OCI-M1 (cell line): ENCODE measurements at places on chromosomes 13 and 19.

- DNase-seq: peak; percentile 86
Measured at GRCh38 chr19:14081797-14082674, 3.5 kb downstream of the C19orf67 start.

GRCh38 chr19:39247701-39248664 is 673 bp downstream of the IFNL4 start:
- no peak for DNase-seq

DNA sequence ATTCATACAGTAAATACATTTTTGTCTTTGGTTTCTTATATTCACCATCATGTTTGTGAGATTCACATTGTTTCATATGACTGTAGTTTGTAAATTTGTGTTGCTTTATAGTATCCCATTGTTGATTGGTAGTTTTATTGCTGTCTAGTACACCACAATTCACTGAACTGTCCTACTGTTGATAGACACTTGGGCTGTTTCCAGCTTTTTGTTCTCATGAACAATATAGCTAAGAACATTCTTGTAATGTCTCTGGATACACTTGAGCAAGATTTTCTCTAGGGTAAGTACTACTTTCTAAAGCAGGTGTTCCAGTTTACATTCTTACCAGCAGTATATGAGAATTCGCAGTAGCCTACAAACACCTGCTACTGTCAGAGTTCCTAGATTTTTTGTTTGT is 37.8 kb downstream of the SKA3 start:
- no peak for DNase-seq

DNA sequence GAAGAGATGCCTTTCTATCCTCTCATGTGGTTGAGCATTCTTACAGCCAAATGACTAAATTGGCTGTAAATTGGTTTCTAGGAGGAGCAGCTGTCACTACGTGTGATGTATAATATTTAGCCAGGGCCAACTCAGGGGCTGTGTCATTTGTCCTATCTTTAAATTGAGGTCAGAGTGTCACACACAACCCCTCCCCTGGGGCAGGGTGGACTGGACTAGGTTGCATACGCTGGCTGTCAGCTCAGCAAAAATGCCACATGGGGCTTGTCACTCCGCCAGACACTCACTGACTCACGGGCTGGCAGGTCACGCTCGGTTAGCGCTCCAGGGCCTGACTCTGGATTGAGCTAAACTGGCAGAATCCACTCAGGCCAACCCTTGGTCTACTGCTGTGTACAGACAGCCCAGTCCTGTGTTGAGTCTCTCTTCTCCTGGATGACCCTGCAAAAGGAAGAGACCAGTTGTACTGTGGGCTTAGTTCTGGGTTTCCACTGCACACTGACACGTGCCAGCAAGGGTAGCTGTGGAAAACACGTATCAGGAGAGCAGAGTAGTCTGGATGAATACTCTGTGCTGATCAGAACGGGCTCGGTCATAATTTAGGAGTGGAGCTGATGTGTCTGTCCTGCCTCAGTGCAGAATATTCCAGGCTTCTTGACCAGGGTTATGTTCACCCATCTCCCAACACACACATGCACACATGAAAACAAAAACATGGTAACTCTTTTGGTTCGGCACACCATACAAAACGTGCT is 29.1 kb downstream of the SHISA2 start:
- no peak for DNase-seq

DNA sequence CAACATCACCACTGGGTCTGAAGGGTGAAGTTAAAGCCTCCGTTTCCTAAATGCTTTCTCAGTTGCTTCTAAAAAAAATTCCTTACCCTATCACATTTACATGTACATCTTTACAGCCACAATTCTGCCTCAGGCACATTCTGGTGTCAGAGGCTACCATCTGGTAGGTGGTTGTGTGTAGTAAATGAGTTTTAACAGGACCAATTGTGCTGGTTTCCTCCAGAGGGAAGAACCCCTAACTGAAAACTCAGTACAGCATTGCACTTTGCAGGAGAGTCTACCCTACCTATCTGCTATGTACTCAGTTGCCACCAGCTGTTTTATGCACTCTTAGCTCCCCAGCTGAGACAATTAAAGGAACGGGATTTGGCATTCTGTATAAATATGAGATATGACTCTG is 1576.5 kb downstream of the PCDH9 start:
- DNase-seq: no peak

GRCh38 chr19:13459351-13459750 is 46.9 kb downstream of the CACNA1A start:
- no peak for DNase-seq

DNA sequence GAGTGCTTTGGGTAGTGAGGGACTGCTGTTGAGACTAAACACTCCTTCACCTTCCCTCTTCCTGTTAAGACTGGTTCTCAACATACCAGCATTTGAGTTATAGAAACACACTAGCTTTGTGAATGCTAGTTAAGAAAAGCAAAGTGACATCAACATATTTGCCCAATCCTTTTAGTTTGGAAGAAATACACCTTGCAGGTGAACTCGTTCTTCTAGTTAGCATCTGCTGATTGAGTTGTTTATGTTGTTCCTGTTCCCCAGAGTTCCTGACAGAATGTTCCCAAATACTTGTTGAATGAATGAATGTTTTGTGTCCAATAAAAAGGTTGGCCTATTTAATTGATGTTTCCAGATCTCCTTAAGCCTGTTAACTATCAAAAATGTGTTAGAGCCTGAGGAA is 7.1 kb downstream of the LMO7 start:
- DNase-seq: no peak

- DNase-seq: no peak
Measured at GRCh38 chr13:73985783-73986182, 148.4 kb downstream of the KLF12 start.

- no peak for DNase-seq
Measured at GRCh38 chr19:19540064-19540714, 2.1 kb downstream of the CILP2 start.

- DNase-seq: no peak
Measured at GRCh38 chr13:67087527-67087926, 142.6 kb downstream of the PCDH9 start.

GRCh38 chr19:54190503-54191010 is 551 bp upstream of the TSEN34 start:
- peak; percentile 100 for DNase-seq

- no peak for DNase-seq
Measured at GRCh38 chr19:35162471-35163326, 8.2 kb downstream of the FXYD5 start.

DNA sequence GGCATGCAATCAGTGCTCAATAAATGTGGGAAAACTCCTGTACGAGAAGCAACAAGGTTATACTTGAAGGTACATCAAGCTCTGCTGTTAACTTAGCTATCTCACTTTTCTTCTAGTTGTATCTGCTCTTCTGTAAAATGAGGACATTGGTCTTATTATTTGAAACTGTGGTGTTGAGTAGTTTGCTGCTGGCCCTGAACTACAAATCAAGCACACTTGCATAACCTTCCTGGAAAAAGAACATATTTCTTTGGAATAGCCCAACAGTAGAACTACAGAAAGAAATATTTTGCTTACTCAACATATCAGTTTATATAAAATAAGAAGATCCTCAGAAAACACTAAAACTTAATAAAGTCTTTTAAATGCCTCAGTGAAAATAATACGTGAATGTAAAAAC is 203.0 kb downstream of the KCTD12 start:
- DNase-seq: no peak

GRCh38 chr19:38543807-38544568 is 73.8 kb downstream of the MAP4K1 start:
- DNase-seq: peak; percentile 99

DNA sequence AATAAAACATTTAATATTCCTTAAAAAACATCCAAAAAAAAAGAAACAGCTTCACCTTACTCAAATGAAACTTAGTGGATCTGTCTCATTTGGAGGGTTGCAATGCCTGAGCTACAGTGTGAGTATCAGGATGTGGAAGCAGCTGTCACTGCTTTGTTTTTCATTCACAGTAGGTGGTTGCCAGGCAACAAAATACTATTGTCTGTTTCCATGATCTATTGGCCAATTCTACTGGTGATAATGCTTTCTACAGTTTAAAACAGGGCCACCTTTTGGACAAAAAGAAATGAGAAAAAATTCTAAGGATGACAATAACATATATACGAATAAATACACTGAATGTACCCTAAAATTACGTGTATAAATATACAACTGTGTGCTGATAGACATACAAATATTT is 3.0 kb downstream of the ENOX1 start:
- DNase-seq: no peak

DNA sequence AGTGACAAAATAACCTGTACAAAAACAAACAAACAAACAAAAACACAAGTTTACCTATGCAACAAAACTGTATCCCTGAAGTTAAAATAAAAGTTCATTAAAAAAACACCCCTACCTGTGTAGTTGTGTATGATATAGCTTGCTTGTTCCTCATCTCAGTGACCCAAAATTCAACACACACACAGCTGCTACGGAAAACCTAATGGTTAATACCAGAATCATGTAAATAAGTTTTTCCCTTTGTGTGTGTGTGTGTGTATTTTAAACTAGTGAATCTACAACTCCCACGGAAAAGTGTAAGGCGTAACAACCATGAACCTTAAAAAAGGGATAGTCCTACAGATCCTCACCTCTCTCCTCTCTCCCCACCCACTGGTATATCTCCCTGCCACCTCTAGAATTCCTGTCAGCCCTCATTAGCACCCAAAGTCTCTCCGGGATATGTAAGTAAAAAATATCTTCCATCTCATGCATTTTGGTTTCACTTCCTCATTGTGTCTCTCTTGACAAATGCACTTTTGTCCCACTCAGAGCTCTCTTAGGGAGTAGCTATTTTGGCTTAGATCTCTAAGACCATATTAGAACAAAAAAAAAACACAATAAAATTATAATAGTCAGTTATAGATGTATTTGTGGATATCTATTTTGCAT is 2236.5 kb downstream of the PCDH9 start:
- DNase-seq: peak; percentile 62

DNA sequence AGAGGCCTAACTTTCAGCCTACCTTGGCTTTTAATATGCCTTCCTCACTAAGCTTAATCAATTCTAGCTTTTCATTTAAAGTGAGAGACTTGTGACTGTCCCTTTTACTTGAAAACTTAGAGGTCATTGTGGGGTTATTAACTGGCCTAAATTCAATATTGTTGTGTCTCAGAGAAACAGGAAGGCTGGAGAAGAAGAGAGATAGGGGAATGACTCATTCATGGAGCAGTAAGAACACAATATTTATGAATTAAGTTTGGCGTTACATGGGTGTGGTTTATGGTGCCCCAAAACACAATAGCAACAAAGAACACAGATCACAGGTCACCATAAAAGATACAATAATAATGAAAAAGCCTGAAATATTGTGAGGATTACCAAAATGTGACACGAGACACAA is 612.1 kb downstream of the TBC1D4 start:
- peak; percentile 31 for DNase-seq

DNA sequence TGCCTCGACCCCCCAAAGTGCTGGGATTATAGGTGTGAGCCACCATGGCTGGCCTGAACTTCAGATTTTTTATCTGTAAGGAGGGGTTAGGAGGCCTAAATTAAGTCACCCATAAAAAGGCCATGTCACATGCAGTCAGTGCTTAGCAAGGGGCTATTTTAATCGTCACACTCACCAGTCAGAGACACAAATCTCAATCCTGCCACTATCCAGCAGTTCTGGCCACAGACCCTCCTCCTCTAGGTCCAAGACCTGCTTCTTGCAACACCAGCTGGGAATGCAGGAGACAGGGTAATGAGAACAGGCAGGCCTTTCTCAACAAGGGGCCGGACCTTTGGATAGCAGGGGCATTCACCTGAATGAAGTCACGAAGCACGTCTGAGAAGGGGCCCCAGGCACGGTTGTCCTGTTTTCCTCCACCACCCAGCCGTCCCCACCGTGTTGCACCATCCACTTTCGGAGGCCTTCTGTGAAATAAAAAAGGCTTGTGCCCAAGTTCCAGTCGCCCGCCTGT is 1.4 kb downstream of the FBXO27 start:
- DNase-seq: no peak

DNA sequence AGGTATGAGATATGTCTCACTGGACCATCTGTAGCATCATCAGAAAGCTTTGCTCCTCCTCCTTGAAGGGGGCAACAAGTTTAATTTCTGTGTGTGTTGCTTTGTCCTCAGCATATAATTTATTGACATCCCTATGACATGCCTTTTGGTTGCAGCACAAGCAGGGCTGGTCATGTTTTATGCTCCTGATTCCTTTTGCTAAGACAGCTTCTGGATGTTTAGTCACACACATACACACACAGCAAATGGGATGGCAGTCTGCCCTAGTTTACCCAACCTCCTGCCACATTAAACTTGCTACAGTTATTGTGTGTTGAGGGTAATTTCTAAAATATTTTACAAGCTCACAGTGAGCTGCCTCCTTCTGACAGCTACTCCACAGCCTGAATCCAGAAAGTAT is 217.9 kb upstream of the RXFP2 start:
- DNase-seq: no peak

GRCh38 chr13:101384929-101385328 is 31.4 kb downstream of the NALCN start:
- peak; percentile 12 for DNase-seq

GRCh38 chr13:105202354-105202753 is 1333.1 kb downstream of the EFNB2 start:
- DNase-seq: peak; percentile 75

DNA sequence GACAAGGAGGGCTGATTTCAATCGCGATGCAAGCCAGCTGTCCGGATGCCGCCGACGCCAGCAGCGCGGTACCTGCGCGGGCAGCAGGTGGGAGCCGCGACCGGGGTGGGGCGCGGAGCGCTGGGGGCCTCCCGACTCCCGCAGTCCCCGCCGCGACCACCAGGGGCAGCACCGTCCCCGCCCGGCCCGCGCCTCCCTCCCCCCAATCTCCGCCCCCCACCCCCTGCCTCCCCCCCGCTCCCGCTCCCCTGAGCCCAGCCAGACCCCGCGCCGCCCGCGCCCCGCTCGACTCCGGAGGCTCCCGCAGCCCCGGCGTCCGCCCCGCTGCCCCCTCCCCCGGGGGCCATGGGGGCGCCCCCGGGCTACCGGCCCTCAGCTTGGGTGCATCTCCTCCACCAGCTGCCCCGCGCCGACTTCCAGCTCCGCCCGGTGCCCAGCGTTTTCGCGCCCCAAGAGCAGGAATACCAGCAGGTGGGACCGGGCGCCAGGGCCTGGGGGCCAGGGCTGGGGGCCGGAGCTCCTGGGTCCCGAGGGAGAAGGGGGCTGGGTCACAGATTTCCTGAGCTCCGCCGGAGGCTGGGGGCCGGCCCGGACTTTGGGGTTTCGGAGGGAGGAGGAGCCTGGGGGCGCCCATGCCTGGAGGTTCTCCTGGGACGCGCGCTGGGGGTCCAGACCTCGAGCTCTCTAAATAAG is at the start of gene TTYH1:
TSS of gene TTYH1 (plus strand) at position 257 of the 693 bp plus-strand sequence. CDS start at position 346, 89 bp downstream.
- DNase-seq: no peak

DNA sequence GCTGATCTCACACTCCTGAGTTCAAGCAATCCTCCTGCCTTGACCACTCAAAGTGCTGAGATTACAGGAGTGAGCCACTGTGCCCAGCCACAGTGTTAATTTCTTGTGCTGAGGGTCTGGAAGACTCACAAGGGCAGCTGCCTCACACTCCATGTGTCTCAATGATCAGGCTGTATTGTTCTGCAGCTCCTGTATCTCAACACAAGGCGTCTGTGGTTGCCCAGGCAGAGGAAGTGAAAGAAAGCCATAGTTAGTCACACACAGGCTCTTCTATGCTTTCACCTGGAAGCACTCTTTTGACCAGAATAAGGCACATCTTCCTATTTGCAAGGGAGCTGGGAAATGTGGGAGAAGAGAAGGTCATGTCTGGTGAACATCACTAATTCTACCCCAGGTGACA is 107.3 kb upstream of the ZNF507 start:
- DNase-seq: no peak

GRCh38 chr19:17679526-17680229 is 8.5 kb downstream of the UNC13A start:
- DNase-seq: no peak
